ENCODE measurements at places on chromosomes 1 and 21. TPM values are rescaled to one million over a fixed set of nuclear protein-coding genes. Genes with fewer than 3 reads are reported as not detected.

The KRTAP12-1 gene
- not detected for total RNA-seq

The CELA2B gene
- total RNA-seq = not detected

The RPTN gene
- total RNA-seq = not detected

The AMY1B gene
- total RNA-seq = not detected

The F13B gene
- total RNA-seq = not detected

The SLC9C2 gene
- not detected for total RNA-seq

The ZNF644 gene
- 36.1 TPM for total RNA-seq

The DMBX1 gene
- total RNA-seq = not detected

The NECTIN4 gene
- total RNA-seq = under 0.01 TPM

The OVAAL gene
- total RNA-seq = not detected

The ETV3L gene
- not detected for total RNA-seq

All from smooth muscle cell of trachea (primary cell).